ENCODE measurements at places on chromosomes 4 and X.

GRCh38 chr4:82360298-82361177 is 13.3 kb downstream of the HNRNPD start:
- peak; percentile 43 for DNase-seq

DNA sequence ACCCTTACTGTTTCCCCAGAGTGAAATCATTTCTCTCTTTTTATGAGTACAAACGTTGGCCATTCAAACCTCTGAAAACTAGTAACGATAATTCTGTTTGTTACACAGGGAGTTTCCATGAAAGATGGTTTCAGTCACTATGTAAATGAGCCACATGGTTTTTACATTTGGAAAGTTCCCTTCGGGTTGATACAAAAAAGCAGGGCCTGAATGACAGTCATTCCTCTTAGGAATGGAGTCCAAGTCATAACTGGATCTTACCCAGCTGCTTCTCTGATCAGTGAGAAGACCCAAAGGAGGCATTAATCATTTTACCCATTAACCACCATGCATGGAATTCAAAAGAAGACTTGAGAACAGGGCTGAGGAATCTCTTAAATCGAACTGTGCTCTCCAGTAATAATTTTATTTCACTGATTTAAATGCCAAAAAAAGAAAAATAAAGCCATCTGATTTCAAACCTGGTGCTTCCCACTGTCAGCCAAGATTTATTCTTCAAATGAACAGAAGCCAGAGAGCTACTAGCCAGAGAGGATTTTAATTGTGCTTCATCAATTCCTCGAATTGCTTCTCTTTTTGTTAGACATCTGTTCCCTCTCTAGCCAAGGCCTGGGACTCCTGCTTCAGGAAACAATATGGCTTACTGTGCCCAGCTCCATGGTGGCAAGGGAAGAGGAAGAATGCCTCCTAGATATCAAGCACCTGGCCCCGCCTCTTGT is 3.2 kb downstream of the SOWAHB start:
- no peak for DNase-seq

GRCh38 chr4:140740906-140741670 is 15.1 kb downstream of the TBC1D9 start:
- no peak for DNase-seq

DNA sequence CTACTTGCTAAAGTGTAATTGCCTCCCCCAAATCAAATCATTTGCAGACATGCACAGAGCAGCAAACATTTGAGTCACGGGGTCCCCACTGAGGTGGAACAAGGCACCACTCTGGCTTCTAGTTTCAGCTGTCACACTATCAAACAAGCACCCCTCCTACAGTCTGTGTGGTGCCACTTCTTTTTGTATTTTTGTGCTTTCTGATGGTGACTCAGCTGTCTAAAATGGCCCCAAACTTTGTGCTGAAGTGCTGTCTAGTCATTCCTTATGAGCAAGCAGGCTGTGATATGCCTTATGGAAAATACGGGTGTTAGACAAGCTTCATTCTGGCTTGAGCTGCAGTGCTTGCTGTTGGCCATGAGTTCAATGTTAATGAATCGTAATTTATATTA is 15.4 kb downstream of the IGFBP7 start:
- no peak for DNase-seq

DNA sequence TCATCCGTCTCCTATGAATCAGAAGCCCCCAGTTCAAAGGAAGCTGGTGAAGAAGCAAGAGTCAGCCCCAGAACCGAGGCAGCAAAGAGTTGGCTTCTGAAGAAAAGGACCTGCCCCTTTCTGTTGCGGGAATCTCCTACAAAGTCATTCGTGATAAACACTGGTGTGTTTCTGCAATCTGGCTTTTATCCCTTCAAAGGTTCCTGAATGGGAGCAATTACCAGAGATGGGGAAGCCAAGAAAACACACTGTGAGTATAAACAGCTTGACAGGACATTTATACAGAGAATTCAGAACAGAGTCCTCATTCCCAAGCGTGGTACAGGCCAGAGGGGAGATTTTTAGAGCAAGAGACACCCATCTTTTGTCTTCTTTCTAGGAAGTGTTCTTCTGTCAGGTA is 226.8 kb upstream of the LNX1 start:
- no peak for DNase-seq

DNA sequence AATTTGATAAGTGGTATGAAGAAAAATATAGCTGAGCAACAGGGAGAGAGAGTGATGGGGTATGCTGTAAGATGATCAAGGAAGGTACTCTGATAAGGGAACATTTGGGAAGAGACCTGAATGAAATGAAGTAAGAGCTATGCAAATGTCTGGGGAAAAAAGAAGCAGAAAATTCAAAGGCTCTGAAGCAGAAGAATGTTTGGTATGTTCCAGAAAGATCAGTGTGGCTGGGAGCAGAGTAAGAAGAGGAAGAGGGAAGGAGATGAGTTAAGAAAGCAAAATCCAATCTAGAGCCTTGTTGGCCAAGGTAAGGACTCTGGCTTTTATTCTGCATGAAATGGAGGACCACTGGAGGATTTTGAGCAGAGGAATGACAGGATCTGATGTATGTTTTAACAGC is 90.0 kb downstream of the AWAT2 start:
- DNase-seq, result no peak

DNA sequence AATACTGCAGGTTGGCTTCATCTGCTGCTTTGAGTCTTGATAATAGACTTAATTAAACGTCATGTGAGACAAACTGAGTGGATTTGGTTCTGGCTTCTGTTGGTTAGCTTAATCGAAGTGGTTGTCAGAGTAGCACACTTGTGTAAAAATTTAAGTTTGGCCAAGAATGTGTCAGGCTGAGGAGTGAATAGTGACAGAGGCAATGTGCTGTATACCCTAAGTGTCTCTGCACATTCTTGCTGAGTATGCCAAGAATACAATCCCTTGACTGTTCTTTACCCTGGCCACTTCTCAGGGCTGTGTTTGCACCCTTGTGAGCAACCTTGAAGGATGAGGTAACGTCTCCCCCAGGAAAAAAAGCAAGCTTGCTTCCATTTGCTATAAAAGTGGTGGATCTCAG is 14.9 kb downstream of the RPS3A start:
- DNase-seq, result no peak

GRCh38 chr4:142645475-142646108 is 200.5 kb downstream of the INPP4B start:
- no peak for DNase-seq

DNA sequence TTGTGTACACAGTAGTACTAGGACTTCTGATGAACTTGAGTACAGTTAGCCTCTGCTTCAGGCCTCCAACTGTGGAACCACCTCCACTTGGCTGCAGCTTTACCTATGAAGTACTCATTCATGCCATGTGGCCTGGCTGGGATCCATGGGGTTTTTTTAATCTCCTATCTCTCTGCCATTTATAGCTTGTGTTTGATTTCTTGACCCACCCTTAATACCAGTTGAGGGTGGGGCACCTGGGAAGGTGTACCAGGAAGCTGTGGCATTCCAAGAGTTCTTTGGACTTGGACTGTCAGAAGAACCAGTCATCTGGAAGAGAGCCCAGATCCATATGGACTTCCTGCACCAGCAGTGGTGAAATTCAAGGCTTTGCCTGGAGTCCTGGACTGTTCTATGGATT is 230.1 kb downstream of the SHROOM3 start:
- DNase-seq, result no peak

DNA sequence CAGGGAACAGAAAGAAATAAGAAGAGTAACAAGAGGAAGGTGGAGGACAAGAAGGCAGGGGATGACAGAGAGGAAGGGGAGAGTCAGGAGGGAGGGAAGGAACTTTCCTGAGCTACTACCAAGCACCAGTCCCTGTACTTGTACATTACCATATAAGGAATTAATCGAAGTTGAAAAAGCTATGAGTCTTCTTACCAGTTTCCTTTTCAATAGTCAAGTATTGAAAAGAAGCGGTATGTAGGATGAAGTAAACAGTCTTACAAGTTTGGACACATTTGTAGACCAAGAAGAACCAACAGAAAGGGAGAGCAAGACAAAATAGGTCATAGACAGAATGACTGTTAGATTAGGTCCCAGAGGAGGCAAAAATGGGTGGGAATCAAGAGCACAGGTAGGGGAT is 629.7 kb upstream of the DIPK2B start:
- DNase-seq, result no peak

DNA sequence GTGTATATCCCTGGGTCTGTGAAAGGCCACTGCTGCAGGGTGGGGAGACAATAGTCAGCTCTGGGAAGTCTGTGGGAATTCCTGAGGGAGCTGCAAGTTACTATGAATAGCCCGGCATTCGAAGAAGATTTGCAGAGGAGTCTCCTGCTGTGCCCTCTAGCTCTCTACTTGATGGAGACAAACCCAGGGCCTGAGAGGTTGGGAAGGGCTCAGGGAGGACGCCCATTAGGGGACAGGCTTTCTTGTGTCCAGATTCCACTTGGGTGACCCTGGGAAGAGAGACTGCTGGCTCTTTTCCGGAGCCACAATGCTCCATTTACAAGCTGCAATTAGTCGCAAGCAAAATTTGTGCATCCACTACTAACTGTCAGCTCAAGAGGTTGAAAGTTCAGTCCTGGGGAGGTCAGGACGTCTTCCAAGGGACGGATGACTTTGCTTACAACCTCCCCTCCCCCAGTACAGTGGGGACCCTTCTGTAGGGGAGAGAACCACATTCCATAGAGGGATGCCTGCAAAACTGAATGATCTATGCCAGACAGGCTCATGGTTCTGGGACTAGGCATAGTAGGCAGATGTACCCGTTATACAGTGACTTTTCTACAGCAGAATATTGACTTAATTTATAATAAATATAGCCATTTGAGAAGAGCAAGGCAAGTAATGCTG is 48.2 kb upstream of the PHOX2B start:
- no peak for DNase-seq

DNA sequence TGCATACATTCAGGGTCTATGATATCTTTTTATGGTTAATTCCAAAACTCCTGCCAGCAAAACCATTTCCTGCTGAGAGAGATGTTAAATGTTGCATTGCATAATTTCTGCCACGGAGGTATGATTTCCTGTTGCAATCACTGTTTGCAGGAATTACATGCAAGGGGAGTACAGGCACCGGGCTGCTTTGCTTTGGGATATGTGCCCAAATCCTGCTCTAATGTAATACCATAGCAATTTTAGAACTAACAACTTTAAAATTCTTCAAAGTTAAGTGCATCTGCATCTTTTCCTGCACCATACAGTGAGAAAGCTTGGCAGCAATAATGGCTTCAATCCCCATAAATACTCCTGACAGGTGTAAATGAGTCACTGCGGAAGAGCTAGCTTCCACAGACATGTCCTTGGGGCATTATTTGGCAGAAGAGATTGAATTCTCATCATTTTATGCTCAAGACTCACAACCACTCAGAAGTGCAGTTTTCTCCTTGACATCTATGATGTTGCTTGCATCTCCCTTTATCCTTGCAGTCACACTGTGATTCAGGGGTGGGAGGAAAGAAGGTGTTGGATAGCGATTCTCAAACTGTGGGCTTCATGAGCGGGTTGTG is 29.6 kb downstream of the TRIM2 start:
- no peak for DNase-seq

GRCh38 chr4:52234561-52235440 is 183.7 kb downstream of the SPATA18 start:
- DNase-seq, result no peak

DNA sequence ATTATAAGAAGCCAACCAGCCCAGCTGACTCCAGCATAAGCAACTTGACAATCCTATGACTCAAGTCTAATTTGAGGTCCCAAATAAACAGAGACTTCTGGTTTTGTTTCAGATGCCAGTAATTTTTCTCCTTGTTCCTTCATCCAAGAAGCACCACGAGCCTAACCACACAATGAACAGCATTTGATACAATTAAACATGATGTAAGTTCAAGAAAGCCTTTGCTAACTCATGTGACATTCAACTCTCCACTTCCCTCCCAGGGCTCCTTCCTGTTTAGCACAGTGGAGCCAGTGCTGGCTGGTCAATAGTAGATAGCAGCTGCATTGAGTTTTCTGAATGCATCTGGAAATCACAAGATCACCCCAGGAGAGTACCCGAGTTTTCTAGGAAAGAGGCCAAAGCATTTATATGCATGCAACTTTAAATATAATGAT is 206.3 kb downstream of the ARHGAP24 start:
- peak; percentile 90 for DNase-seq

DNA sequence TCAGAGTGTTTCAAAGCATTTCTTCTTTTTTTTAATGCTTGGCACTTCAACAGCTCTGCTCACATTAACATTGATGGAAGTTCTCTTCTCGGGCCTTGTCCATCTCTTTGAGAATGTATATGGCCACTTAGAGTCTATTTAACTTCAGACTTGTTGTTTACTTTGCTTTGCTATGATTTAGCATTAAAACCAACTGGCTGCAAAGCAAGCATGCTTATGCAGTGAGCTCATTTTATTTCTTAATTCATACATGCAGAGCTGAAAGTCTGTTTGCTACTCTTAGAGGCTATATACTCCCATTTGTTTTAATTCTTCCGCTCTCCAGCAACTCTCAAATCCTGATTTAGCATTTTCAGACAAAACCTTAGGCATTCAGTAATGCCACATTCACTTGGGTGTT is 107.6 kb upstream of the PACRGL start:
- DNase-seq, result no peak
